ENCODE measurements at places on chromosomes 3 and 15.

DNA sequence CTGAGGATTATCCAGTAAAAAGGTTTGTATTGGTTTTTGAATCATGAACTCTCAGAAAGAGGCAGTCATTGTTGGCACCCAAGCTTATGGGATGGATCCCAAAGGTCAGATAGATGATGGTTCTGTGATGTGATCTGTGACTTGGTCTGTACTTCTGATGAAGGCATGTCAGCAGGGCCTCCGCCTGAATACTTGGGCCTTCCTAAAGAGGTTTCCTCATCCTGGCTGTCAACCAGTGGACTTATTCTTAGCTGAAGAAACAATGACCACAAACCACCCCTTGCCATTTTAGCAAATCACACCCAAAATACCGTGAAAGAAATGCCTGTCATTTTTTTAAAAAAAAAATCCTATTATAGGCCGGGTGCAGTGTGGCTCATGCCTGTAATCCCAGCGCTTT is 48.2 kb upstream of the SLC9A9 start:
- DNase-seq: peak; percentile 19

DNA sequence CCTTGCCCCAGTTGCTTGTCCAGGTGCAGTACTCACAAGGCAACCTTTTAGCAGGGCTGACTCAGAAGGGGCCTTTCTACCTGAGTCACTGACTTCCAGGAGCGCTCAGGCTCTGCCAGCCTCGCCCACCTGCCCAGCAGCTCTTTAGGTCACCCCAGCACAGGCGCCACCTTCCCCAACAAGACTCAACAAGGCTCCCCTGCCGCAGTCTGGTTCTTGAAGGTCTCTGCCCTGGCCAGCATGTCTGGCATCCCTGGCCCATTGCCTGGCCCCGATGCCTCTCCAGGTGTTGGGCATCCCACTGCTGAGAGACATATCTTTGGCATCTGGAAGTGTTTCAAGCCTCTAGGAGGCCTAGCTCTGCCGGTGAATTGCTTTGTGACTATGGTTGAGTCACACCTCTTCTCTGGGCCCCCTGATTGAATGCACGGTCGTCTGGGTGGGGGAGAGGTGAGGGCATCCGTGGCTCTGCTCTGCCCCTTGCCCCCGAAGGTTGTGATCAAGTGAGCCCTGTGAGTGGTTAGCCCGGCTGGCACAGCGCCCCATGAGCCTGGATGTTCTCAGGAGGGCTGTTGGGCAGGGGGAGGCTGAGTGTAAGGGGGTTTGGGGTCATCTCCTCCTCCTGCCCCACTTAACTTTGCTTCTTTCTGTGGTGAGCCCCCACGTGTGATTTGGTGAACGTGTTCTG is 21.6 kb downstream of the SNX33 start:
- peak; percentile 48 for DNase-seq

DNA sequence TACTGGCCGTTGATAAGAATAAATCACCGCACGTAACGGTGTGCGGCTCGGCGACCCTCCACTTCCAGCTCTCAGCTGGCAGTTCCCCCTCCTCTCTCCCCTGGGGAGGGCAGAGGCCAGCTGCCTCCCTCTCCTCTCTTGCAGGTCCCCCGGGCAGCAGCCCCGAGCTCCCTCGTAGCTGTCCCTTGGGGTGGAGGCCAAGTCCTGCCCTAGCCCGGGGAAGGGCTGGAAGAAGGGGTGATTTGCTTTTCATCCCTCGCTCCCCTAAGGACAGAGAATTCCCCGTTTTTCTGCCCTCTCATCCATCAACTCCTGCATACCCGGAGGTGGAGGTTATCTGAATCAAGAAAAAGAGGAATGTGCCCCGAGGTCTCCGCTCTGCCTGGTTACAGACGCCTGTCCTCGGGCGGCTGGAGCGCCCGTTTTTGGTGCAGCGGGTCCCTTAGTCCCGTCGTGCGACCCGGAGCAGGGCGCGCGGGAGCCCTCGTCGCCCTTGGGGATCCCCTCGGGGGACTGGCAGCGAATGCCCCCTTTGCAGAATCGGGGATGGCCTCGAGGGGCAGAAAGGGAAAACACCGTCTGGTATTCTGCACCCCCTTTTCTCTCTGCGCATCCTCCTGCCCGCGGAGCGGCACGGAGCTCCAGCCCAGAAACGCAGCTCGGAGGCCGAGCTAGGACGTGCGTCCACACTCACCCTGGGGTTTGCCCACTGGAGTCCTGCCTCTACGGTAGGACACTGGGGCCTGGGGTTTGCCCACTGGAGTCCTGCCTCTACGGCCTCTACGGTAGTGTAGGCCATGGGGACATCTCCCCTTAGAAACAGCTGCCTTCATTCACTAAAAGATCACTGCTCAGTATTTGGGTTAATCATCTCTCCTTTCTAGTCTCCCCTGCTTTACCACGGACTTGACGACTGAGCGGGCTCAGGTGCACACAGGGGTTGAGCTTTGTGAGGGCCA is 2.2 kb downstream of the PTPRG start:
- DNase-seq: peak; percentile 49

GRCh38 chr15:50210462-50211157 is 28.6 kb downstream of the SLC27A2 start:
- DNase-seq: peak; percentile 3

DNA sequence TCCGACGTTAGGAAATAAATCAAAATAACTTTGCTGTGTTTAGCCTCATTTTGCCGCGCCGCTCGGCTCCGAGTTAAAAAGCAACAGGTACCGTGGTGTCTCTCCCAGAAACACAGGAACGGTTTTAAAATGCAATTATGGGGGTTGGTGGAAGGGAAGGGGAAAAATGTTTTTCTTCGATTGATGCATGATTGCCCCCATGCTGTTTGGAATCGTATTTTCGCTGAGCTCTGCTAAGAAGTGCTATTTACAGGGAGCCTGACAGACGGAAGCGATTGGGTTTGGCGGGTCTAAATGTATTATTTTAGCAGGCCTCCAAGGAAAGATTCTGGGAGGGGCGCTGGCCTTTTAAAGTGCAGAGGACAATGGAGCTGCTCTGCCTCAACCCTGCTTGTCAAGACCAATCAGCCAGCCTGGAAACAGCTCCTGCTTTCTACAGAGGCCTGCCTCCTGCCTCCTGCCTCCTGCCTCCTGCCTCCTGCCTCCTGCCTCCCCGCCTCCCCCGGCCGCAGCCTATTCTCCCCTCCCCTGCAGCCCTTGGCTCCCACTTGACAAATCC is 156.7 kb upstream of the TLE3 start:
- no peak for DNase-seq

DNA sequence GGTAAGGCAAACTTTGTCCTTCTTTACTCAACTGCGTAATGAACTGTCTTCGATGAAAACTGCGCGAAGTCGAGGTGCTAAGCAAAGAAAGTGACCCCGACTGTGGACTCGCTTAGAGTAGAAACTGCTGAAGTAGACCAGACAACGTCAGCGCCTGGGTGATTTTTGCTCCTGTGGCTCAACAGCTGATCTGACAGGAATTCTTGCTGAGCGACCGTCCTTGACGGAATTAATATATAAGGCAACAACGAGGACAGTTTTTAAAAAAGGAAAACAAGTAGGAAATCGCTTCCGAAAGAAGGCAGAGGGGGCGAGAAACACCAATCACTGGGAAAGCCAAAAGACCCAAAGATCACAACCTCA is 541 bp downstream of the RPS27L start:
- peak; percentile 59 for DNase-seq

- peak; percentile 83 for DNase-seq
Observed at GRCh38 chr15:63044645-63045464, 2.3 kb downstream of the TPM1 start.

GRCh38 chr15:61049028-61049427 is 180.1 kb downstream of the RORA start:
- DNase-seq: no peak

GRCh38 chr3:103767635-103768034 is 1332.8 kb downstream of the ZPLD1 start:
- DNase-seq: no peak

- peak; percentile 12 for DNase-seq
Observed at GRCh38 chr15:70708839-70709238, 54.5 kb downstream of the UACA start.

DNA sequence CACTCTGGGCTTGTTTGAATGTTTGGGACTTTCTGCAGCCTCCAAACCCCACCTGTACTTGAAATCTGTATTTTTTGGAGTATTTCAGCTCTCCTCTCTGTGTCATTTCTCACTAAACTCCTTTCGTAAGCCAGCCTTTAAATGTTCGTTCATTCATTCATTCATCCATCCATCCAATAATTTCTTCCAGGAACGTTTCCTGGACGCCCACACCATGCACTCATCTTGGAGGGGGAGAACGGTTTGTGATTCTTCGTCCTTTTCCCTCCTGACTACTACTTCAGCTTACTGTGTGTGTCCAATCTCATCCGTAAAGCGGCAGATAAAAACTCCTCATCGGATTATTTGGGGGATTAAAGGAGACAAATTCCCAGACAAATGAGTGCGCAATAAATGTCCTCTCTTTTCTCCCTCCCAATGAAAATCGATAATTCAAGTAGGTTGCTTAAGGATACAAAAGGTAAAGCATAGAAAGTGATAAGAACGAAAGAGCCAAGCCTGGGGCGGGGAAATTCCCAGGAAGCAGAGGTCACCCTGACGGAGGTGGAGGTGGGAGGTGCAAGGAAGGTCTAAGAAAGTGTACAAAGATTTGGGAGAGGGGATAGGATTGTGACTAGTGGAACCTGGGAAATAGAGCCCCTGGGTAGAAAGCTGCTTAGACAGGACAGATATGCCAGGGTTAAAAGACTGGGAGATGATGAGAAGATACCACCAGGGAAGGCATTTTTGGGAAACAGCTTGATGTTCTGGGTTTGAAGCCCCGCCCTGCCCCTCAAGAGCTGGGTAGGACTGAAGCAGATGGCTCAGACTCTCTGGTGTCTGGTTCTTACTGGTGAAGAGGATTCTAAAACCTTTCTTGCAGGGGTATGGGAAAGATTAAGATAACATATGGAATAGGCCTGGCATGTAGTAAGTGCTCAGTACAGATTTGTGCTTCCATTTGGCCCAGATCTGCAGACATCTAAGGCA is 896 bp upstream of the KLHL25 start:
- no peak for DNase-seq

DNA sequence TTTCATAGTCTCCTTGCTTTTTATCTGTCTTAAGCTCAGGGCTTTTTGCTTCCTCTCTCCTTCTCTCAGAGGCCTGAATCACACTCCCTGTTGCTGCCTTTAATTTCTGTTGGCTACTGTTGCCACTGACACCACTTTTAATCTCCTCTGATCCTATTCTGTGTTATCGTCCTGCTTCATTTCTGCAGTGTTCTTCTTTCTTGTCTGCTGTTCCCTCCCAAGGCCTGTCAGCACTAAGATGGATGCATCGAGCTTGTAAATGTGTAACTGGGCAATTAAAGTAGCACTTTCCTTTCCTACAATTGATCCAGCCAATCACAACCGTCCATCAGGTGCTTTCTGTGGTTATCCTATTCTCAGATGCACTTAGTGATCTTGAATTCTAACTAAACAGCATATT is 71.3 kb upstream of the VEPH1 start:
- no peak for DNase-seq

DNA sequence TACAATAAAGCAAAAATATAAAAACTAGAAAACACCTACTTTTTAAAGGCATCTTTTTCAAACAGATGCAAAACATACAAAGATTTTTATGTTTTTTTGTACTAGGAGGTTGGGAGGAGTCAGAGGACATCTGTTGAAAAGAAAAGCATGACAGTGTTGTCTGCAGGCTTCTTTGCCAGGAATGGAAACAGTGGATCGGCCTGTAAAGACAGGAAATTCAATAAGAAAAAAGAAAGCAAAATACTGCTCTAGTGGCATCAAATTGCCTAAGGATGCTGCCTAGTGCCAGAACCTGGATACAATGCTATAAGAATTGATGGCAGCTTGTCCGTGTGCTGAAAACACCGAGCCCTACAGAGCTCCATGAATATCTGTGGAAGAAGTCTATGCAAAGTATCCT is 69.9 kb downstream of the TBC1D5 start:
- no peak for DNase-seq

Data from astrocyte of the hippocampus (primary cell).